ENCODE measurements at places on chromosomes 4 and X.

DNA sequence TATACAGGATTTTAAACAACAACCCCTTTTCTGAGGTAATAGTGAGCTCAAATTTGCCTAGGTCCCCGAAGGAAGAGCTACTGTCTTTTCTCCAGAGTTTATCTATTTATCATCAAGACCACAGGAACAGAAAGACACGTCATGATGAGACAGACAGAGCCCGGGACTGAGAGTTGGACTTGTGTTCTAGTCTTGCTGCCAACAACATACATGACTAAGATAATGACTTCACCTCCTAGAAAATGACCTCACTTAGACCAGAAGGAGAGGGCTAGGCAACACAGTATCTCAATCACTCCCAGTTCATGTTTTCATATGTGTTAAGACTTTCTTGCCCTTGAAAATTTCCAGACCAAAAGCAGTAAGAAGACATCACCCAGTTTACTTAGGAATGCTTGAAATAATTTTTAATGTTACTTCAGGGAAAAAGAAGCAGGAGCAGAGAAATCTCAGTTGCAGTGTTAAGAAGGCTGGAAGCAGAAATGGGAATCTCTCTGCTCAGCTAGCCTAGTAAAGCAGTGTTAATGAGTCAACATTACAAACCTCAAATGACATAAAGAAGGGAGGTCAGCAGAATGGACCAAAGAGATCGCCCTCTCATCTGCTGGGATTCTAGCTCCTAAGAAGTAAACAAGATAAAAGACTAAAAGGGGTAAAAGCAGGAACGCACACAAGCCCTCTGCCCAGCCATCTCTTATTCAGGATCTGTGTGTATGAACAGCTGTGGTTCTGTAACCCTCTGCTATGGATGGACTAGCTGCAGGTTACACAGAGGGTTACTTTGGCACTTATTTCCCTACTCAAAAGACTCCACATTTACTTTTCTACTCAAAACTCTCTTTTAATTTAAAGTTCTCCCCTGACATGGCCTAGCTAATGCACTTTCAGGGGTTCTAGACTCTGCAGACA, 24.8 kb downstream of the PDGFC start:
- no peak for DNase-seq

GRCh38 chrX:48569958-48570357, 4.3 kb upstream of the RBM3 start:
- DNase-seq = no peak

DNA sequence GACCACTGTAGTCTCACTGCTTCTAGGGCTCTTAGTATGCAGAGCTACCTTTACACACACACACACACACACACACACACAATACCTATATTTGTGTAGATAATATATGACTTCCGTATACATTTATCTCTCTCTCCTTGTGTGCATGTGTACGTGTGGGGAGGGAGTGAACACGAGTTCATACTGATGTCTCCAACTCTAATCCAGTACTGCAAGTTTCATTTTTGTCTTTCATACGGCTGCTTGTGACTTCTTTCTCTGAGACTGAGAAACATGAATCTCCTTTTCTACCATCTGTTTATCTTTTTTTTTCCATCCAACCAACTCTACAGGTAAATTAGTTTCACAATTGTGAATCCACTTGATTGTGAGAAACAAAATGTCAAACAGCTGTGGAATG, 1229.5 kb upstream of the AGA start:
- no peak for DNase-seq

GRCh38 chr4:165368114-165368513, 10.7 kb upstream of the CPE start:
- no peak for DNase-seq

DNA sequence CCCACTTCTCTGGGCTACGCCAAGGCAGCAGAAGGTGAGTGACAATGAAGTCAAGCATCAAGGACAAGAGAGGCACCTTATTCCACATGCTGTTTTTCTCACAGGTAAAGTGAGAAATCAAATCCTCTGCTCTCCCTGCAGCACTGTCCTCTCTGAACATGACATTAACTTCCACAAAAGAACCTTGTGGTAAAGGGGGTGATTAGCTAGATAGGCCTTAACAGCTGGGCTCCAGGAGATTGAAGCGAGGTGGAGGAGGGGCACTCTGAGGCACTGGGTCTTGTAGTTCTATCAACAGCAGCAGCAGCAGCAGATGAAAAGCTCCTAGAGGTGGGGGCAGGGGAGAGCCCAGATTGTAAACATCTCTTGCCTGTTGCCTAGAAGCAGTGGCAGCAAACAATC, 96.8 kb upstream of the CXXC4 start:
- DNase-seq = no peak

Data from chondrocyte (in vitro differentiated cells).